Left renal pelvis (tissue), 4 donors: ENCODE measurements at places on chromosomes 2 and 18.

DNA sequence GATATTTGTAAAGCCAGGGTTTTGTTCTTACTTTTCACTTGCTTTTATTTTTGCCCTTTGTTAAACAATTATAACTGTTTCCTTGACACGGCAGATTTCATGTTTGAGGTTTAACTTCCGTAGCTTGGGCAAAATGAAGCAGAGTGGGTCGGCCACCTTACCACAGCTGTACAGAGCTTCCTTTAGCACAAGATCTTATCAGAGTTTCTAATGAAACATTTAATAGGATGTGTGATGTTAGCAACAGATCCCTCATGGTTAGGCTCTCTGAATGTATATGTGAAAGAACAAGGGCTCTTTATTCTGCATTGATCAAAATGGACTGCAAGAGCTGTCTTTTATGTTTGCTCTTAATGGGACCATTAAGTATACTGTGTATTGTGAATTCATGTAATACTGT, 22.3 kb downstream of the RNF125 start:
- DNase-seq = no peak

- no peak for DNase-seq
These were observed 190.9 kb upstream of the FOSL2 start for GRCh38 chr2:28201671-28202180.

DNA sequence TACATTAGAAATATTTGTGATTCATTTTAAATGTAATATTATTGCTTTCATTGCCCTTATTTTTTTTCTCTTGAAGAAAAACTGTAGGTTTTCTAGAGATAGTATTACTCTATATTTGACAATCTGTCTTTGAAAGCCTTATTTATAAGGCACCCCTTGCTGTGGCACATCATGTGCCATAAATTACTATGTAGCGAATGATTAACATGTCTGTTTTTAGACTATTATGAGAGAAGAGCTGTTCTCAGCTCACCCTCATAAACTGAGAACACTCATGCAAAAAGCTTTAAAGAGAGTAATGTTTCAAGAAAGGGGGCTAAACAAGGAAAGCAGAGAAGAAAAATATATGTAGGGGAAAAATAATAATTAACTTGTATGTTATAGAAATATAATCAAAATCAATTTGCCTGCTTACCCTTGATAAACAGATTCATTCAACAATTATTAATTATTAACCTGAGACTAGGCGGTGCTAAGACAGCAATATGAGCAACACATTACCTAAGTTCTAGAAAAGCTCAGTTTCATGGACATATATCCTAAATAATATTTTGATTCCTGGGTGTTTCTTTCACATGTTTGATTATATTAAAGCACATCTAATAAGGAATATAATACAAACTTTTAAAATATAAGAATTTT, 69.0 kb downstream of the RAB3GAP1 start:
- DNase-seq = no peak

DNA sequence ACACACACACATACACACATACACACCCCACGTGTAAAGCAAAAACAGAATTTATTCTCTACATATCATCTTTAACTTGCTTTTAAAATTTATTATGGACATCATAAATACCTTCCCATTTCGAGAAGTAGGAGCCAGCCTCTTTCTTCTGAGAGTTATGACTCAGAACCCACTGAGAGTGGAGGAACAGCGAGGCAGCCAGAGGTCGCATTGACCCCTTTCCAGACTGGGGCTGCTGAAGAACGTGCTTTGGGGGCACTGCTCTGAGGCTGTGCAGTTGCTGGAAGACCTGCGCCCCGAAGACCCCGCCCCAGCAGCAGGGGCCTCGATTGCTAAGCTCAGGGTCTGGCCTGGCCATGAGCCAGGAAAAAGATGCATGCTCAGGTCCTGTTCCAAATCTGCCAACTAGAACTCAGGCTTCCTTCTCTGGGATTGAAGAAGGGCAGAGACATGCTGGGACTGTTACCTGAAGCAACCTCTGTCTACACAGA, 133.8 kb upstream of the TWIST2 start:
- DNase-seq = no peak

DNA sequence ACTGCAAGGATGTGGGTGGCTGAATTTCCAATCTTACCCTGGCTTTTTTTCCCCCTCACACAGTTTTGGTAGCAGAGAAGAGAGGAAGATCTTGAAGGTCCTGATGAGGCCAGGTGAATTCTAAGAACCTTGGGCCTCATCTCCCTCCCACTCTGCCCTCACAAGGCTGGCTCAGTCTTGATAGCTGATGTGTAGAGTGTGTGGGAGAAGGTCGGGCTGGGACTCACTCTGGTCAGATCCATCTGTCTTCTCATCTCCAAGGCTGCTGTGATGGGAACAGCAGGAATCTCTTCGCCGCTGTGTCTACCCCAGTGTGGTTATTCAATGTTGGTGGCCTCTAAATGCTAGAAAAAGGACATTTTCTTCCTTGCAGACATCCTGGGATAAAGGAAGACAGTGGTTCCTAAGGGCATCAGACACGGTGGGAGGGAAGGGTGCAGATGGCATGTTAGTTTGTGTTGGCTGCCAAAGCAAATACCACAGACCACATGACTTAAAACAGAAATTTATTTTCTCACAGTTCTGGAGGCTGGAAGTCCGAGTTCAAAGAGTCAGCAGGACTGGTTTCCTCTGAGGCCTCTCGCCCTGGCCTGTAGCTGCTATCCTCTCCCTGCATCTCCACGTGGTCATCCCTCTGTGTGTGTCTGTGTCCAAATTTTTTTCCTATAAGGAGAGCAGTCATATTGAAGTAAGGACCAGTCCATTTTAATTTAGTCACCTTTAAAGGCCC, 37.6 kb upstream of the MGAT4A start:
- DNase-seq = no peak

DNA sequence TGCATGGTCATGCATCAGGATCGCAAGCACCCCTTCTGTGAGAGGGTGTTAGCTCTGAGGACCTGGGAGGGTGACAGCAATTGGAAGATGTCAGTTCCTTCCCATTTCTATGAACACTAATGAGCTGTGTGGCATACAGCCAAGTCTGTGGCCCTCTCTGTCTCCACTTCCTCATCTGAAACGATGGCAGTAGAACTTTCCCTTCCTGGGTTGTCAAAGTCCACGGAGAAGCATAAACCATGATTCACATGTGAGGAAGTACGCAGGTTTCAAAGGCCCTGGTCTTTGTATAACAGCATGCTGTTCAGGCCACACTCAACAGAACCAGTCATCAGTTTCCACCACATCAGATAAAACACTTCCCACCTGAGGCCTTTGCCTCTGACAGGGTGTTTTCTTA, 167.4 kb upstream of the RAB6C start:
- DNase-seq = peak; percentile 16

DNA sequence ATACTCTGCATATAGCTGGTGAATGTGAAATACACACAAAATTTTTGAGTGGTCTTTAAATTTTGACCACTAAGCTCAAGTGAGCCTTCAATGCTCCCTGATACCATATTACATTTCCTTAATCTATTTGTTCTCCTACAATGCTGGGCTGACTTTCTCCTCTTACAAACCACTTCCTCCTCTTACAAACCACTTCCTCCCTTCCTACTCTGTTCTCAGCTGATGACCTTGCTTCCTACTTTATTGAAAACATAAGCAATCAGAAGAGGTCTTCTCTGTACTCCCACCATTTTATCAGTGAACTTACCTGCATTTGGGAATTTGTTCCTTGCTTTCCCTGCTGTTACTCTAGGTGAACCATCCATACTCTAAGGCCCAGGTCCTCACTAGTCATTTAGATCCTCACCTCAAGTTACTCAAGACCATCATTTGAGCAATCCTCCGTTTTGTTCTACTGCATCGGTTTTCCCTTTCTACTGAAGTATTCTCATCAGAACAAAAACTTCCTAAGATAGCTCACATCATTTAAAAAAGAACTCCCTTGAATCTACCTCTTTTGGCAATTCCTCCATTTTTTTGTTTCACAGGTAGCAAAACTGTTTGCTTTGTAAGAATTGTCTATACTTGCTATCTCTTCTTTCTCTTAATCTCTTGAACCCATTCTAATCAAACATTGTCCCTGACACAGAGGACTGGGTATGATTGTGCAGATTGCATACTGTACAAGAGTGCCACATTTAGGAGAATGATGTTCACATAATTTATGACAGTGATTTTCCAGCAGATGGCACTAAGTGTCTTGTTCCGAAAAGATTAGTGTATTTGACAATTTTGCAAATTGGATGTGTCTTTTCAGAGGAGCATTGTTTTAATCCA, 96.5 kb downstream of the EPB41L5 start:
- DNase-seq = no peak

DNA sequence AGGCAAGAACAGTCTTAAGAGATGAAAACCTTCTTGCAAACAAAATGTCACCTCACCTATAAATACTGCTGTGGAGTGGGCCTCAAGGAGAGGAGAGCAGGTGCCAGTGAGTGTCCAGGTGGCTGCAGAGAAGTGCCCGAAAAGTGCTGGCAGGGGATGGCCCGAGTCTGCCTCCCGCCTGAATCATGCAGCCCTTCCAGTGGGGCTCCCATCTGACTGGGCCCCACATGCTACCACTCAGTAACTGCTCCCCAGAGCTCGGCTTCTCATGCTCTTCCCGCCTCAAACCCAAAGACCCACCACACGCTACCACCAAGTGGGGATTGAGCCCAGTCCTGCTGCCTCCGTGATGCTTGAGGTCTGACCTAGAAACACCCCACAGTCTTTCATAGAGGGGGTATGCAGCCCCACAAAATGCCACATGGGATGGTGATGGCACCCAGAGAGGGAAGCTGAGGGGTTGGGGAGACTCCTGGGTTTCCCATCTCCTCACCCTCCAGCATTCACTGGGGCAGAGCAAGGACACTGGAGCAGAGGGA, 7.4 kb downstream of the HS6ST1 start:
- DNase-seq = no peak

GRCh38 chr18:7808992-7809391, 241.9 kb downstream of the PTPRM start:
- DNase-seq = no peak

DNA sequence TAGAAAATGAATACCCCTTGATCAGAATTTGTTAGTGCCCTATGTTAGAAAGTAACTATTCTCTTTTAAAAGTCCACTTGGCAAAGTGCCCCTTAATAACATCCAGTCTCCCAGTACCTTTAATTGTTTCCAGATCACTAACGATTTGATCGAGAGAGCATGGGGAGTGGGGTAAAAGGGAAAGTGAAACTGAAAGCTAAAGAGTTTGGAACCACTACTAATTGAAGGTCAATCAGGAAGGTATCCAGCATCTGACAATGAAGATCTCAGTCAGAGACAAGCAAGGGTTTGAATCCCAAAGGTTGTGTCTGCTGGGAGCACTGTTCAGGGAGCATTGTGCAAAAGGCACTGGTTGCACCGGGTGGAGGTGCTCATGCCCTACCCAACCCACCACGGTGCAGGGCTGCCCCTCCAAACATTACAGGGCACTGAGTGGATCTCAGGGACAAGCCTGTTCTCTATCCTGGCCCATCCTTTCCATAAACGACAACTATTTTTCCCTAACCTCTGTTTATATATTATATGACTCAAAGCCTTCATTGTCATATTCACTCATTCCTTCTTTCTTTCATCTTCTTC, 14.6 kb upstream of the RIT2 start:
- DNase-seq = no peak

- no peak for DNase-seq
These were observed 28.2 kb upstream of the INO80C start for GRCh38 chr18:35525795-35526494.
